ENCODE measurements at places on chromosomes 5 and 9.

DNA sequence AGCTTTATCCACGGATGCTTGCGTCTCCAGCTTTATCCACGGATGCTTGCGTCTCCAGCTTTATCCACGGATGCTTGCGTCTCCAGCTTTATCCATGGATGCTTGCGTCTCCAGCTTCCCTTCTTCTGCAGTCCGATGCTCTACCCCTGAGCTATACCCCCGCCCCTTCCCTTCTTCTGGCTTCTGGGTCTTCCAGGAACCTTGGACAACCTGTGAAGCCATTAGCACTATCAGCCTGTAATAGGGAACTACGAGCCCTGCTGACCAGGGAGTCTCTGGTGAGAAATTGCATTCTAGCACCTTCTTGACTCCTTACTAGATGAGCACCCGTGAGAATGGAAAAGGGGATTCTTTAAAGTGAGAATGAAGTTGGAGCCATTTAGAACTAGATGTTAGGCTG lies 39.1 kb upstream of the SH3PXD2B start:
- DNase-seq, result no peak

DNA sequence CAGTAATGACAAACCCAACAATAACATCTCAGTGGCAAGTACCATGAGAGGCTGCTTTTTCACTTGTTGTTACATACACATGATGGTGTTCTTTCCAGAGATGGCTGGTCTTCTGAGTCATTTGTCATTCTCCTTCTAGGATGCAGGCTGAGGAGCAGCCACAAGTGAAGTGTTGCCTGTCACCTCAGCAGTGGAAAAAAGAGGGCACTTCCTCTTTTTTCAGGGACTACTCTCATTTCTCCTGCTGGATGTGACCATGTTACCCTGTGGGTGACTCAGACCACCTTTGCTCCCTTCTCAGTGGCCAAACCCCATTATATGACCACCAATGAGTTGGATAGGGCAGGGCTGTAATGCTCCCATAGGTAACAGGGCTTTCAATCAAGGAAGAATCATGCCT lies 587.0 kb upstream of the ADAMTS16 start:
- no peak for DNase-seq

DNA sequence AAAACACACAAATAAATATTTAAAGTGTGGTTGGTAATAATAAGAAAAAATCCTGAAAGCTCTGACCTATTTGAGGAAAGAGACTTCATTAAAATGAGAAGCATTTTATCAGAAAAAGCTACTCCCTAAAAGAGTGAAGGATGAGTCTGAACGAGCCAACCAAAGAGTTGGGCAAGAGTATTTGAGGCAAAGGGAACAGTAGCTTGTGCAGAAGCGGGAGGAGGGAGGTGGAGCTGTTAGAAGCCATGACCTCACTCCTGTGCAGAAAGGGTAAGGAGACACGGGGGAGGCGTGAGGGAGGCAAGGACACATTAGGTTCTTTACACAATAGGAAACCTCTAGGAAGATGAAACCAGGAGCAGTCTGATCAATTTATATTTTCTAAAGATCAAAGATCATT lies 29.4 kb downstream of the SH3RF2 start:
- no peak for DNase-seq

DNA sequence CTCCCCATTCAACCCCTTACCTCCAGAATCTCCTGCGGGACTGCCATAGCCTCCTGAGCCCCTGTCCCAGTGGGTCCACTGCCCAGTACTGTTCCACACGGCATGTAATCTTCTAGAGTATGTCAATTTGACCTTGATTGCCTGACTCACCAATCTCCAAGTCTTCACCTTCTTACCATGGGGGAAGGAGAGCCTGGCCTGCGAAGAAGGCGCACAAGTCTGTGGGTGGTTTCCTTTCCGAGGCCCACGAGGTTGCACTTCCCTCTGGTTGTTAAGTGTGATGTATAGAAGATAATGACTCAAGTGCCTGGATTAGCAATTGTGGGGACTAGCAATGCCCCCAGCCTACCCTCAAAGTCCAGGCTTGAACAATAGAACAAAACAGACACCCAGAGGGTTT lies 8.1 kb upstream of the TENT4A start:
- DNase-seq, result no peak

GRCh38 chr5:150409638-150410523 lies 2.8 kb downstream of the CD74 start:
- DNase-seq, result peak; percentile 49

GRCh38 chr9:131417264-131418142 lies 23.6 kb downstream of the PRRC2B start:
- no peak for DNase-seq

- DNase-seq, result no peak
Measured at GRCh38 chr9:35683323-35683722, 6.4 kb downstream of the TPM2 start.

DNA sequence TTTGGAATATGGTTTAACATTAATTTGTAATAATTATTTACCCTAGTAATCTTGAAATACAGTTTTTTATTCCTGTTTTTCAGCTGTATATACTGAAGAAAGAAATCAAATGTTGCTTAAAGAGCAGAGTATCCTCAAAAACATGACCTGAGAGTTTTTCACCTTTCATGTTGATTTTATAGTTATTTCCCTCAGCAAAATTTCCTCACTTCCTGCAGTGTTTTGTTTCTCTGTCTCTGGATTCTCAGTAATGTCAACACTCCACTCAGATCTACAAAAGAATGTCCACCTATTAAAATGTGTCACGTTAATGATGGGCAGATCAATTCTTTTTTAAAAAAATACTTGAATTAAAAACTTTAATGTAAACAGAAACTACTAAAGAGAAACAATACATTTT lies 398.3 kb downstream of the ANXA1 start:
- no peak for DNase-seq

GRCh38 chr5:147332658-147333057 lies 97.8 kb downstream of the STK32A start:
- peak; percentile 64 for DNase-seq

GRCh38 chr9:126430124-126430523 lies 103.5 kb downstream of the MVB12B start:
- no peak for DNase-seq

- no peak for DNase-seq
Measured at GRCh38 chr5:126998201-126998631, 32.1 kb downstream of the MARCHF3 start.

DNA sequence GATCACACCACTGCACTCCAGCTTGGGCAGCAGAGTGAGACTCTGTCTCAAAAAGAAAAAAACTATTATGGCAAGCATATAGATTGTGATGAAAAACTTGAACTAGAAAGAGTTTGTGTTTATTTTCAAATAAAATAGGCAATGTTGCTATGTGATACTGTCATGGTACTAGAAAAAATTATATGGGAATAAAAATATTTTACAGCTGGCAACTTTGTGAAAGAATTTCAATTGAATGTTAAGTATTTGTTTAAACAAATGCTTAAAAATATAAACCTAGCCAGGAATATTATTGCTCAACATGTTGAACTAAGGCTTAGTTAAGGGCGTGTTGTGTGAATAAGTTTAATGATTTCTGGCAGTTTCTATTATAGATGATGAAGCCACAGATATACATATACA lies 31.7 kb downstream of the HSDL2 start:
- no peak for DNase-seq

DNA sequence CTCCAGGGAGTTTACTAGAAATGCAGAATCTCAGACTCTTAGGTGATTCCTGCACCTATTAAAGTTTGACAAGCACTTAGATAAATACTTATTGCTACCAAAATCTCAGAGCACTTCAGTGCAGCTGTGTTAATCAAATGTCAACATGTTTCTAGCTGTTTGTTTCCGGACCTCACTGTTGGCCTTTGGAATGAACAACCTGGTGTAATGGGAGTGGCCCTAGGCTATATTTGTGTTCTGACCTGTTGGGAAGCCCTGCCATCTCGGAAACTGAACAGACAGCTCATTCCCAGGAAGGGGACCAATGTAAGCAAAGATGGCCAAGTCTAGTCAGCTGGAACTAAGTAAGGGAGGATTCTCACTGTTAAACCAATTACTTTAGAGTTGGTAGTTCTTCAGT lies 145.0 kb upstream of the SLC28A3 start:
- DNase-seq, result no peak

Data from DMS153 (cell line).